ENCODE measurements at places on chromosomes 11 and 22.

- DNase-seq, result no peak
Measured at GRCh38 chr22:19429950-19430889, 1.3 kb downstream of the HIRA start.

DNA sequence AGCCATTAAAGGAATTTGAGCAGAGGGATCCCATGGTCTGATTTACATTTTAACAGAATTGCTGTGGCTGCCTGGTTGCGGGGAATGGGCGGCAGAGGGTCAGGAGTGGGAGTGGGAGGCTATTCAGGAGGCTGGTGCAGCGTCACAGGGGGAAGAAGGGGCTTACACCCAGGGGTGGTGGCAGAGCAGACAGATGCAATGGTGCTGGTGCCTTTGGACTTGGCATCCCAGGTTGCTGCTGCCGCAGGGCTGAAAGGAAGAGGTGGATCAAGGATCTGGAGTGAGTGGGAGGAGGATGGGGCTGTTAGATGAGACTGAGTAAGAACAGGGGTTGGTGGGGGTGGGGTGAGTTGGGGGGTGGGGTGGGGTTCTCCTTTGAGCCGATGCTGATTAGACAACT lies 38.5 kb downstream of the GRIK4 start:
- no peak for DNase-seq

DNA sequence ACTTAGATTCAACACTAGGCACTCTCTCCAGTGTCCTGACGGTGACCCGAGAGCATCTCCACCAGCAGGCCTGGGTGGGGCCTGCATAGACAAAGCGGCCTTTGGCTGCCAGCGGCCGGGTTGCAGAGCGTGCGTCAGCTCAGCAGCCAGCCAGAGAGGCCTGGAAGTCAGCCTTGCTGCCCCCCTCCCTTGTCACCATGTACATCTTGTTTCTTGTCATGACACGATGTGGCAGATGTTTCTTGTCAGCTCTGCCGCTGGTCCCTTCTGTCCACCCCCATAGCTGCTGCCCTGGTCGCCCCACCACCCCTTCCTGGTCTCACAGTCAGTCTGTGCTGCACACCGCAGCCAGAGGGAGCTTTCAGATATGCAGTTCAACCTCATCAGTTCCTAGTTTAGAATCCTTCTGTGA lies 33.1 kb upstream of the CBX7 start:
- DNase-seq, result no peak

- no peak for DNase-seq
Measured at GRCh38 chr11:22467741-22468140, 129.6 kb downstream of the SLC17A6 start.

- no peak for DNase-seq
Measured at GRCh38 chr11:2777386-2777785, 77.6 kb upstream of the KCNQ1OT1 start.

All from activated T-cell treated with anti-CD3 and anti-CD28 coated beads for 48 hours (primary cell).